ENCODE measurements at places on chromosomes 12 and 14.

- DNase-seq, result no peak
Observed at GRCh38 chr14:55965851-55966250, 152.4 kb upstream of the PELI2 start.

DNA sequence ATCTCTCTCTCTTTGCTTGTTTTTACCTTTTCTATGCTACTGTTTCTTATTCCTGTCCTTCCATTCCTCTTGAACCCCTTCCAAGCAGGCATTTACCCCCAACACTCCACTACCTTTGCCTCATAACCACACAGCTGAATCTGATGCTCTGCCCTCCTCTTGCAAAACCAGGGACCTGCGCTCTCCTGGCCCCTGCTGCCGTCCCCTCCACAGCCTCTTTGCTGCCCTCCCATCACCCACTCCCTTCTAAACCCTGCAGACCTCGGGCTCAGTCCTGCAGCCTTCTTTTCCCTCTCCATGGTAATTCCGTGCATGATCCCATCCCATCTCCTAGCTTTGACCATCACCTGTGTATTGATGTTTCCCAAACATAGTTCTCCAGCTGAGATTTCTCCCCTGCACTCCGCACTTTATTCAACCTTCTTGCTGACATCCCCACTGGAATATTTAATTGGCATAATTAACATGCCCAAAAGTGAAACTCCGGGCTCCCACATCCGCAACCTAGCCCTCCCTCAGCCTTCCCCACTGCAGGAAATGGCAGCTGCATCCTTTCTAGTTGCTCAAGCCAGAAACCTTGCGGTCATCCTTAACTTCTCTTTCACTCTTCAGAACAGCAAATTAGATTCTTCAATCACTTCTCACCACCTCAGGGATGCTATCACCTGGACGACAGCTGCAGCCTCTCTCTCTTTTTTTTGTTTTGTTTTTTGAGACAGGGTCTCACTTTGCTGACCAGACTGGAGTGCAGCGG lies 16.0 kb downstream of the FIGNL2 start:
- DNase-seq, result no peak

GRCh38 chr12:126383506-126383905 lies 1318.3 kb downstream of the AACS start:
- no peak for DNase-seq

DNA sequence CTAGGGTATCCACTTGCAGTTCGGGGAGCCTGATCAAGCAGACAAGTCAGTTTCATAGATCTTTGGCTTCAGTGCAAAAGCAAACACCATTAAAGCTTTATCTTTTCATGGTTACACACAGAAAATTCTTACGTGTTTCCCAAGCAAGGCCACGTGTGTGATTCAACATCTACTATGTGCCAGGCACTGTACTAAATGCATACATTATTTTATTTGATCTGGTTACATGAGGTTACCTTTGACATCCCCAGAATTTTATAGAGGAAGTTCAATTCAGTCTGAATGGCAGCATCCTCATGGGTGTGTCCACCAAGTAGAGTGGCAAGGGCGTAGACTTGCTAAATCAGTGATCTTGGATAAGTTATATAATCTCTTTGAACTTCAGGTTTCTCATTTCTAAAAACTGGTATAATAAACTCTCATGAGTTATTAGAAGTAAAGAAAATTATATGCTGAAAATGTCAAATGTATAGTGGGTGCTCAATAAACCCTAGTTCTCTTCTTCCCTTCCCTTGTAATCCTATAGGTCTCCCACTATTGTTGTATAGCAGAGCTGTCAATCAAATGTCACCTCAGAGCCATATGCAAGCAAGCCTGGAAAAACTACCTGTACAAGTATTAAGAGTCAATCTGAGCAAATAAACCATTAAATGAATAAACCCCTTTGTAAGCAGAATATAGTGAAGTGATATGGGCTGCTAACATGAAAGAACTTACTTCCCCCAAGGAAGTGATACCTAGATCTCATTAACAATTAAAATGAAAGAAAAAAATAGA lies 50.3 kb upstream of the TMX1 start:
- no peak for DNase-seq

DNA sequence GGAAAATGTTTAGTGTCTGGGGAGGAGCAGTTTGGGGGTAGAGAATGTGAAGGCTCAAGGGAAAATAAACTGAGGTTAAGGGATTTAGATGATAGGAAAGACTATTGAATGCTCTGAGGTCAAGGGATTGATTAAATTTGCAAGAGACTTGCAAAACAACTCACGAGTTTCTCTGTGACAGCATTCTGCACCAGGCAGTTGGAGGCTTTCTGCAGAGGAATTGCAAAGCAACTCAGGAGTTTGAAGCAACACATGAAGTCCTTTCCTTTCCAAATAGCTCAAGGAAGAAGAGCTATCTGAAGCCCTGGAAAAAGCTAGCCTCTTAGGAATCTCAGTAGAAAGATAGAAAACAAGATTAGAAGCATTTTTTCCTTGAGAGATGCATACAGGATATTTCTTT lies 23.9 kb downstream of the SLC7A8 start:
- DNase-seq, result no peak

DNA sequence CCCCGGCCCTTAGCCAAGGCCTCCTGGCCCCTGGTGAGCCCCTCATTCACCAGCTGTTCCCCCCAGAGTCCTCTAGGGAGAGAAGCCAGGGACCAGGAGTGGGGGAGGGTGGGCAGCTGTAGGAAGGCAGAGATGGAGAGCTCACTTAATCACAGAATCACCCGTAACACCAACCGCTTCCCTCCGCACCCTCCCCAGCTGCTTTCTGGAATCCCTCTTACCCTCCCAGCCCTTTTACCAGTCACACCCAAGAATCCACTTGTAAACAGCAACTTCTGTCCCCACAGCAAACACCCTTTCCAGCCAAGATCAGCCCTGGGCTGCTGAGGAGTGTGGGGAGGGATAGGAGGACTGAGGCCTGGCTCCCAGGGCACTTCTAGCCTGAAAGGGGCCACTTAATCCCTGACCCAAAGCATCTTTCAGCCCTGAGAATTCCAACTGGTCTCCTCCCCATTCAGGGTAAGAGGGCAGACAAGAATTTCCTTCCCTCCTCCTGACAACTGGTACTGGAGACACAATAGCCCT lies 18.8 kb downstream of the NCKAP5L start:
- no peak for DNase-seq

GRCh38 chr14:25298238-25298637 lies 248.3 kb upstream of the STXBP6 start:
- no peak for DNase-seq

GRCh38 chr12:131720921-131721320 lies 10.0 kb downstream of the SFSWAP start:
- DNase-seq, result no peak

GRCh38 chr12:32917094-32917611 lies 20.6 kb upstream of the PKP2 start:
- no peak for DNase-seq

DNA sequence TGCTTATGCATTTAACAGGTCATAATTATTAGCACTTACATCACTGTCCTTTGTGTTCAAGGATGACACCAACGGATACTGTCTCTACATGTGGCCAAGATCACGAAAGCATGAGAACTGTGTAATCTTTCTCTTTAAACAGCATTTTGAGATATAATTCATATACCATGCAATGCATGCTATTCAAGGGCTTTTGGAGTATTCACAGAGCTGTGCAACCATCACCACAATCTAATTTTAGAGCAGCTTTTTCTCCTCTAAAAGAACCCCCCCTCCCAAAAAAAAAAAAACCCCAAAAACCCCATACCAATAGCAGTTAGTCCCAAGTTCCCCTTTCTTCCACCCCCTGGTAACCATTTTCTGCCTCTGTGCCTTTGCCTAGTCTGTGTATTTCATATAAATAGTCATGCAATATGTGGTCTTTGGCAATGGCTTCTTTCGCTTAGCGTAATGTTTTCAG lies 60.6 kb downstream of the SPRING1 start:
- DNase-seq, result no peak

- no peak for DNase-seq
Observed at GRCh38 chr14:77296155-77296554, 24.5 kb downstream of the POMT2 start.

GRCh38 chr12:6113691-6114475 lies 10.6 kb downstream of the VWF start:
- DNase-seq, result no peak

DNA sequence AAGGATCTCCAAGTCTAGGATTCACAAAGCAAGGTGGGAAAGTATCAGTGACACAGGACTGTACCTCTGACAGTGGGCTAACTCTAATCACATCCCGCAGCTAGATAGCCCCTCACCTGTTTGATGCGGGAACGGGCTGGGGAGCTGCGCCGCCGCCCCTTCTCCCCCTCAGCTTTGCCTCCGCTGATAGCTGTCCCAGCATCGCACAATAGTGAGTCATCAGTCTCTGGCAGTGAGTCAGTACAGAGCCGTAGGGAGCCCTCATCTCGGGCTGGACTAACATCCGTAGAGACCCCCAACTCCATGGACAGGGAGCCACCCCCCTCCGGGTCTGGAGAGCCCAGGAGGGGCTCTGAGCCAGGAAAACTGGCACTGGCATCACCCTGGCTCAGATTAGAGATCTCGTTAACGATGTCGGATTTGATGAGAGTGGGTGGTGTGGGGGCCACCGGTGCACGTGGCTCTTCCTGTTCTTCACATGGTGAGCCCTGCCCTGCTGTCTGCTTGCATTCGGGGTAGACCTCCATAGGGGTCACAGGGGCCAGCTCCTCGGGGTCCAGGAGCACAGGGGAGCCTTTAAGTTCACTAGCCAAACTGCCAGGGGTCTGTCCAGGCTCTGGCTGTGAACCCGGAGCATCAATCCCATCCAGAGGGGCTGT lies 10.9 kb downstream of the KMT2D start:
- DNase-seq, result no peak

DNA sequence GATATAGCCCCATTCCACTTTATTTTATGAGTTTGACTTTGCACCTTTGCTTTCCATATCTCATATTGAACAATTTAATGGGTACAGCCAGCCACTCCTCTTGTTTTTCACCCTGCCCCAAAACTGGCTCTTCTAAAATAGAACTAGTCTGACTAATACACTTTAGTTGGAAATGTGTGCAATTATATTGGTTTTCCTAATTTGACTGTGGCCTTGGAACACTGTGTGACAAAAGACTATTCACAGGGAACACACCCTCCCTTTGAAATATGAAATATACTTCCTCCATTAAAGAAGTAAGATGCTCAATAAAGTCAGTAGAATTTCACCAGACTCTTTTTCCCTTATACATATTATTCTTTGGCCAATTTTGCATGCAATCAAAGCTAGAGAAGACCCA lies 218.6 kb upstream of the DCN start:
- DNase-seq, result no peak

DNA sequence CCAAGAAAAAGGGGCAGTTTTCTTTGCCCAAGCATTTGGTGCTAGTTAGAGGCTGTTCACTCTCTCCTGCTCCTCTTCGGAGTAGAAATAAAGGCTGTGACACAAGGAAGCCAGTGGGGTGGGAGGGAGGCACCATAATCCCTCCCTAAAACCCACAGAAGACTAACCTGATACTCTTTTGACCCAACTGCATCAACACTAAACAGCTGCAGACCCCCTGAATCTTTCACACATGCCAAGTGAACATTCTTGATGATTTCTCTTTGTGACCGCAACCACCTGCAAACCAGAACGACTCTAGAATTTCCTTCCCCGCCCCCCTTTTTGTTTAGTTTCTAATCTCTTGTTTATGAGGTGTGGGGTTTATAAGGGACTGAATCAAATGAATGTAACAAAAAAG lies 175.8 kb upstream of the BCL2L14 start:
- DNase-seq, result no peak

DNA sequence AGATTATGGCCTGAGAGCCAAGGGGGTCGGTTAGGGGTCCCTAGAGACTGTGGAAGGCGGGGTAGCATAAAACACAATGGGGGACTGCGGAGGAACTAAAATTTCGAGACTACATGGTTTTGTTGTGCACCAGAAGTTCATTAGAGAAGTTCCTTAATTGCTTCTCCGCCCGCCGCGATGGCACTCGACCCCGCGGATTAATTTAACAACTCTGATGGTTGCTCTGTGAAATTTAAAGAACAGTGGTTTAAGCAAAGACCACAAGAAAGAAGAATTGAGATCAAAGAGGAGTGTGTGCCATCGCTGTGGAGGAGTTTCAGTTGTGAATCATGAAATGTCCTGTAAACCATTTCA lies 1.4 kb upstream of the CCDC88C start:
- DNase-seq, result no peak

DNA sequence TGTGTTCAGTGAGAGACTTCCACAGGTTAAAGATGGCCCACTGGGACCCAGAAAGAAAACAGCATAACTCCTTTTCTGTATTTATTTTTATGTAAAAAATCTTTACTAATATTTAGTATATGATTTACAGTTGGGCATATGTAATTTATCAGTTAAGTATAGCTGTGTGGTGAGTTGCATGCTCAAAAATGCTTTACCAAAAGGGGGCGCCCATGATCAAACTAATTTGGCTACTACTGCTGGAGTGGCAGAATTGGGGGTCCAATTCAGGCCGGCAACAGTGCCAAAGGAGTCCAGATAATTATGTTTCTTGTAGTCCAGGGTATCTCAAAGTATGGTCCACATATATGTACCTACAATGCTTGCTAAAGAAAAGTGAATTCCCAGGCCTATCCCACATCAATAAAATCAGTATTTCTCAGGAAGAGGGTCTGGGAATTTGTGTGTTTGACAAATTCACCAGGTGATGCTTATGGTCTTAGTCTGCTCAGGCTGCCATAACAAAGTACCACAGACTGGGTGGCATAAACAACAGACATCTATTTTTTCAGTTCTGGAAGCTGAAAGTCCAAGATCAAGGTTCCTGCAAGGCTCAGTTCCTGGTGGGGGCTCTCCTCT lies 152.0 kb downstream of the KTN1 start:
- DNase-seq, result peak; percentile 33

DNA sequence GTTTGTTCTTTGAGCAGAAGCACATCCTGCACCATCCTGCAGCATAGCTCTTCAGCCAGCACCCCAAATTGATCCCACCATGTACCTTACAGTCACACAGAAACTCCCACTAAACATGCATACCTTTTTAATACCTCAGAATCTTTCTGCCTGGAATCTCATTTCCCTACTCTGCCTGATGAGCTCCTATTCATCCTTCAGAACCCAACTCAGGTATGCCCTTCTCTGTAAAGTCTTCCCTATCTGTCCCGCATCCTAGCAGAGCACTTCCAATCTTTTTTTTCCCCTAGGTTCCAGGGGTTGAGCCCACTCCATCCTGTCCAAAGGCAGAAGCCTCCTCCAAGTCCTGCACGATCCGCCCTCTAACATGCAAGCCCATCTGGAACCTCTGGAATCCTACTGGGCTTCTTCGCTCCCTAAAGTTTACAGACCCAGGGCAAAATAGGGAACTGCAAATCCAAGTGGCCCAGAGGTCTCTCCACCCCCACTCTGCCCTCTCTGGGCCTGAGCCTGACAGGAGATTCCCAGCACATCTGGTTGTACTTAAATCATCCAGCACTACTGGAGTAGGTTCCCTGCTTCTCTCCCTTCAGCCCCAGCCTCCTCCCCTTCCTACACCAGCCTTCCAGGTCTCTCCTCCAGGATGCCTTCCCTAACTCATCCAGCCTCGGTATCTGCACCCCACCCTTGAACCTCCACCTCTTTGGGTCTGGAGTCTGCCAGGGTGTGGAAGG lies 4.1 kb upstream of the FIGNL2 start:
- DNase-seq, result no peak

GRCh38 chr12:57460841-57461275 lies 1.3 kb downstream of the GLI1 start:
- DNase-seq, result no peak

GRCh38 chr12:29425722-29426121 lies 44.8 kb upstream of the ERGIC2 start:
- DNase-seq, result no peak

All from stimulated activated CD4-positive, alpha-beta T cell treated with anti-CD3 and anti-CD28 coated beads, Interleukin-15, amount 100 ng/mL, for 48 hours (primary cell).